ENCODE measurements at places on chromosomes 11 and 22.

GRCh38 chr22:48300877-48301276 lies 1526.8 kb downstream of the BRD1 start:
- no peak for DNase-seq

- DNase-seq, result no peak
Measured at GRCh38 chr11:132062541-132062940, 692.1 kb downstream of the NTM start.

GRCh38 chr11:65362320-65362931 lies 7.9 kb downstream of the TIGD3 start:
- DNase-seq, result no peak

GRCh38 chr11:88522624-88523385 lies 185.3 kb upstream of the CTSC start:
- DNase-seq, result no peak

- DNase-seq, result peak; percentile 95
Measured at GRCh38 chr11:12800032-12800671, 125.9 kb downstream of the TEAD1 start.

DNA sequence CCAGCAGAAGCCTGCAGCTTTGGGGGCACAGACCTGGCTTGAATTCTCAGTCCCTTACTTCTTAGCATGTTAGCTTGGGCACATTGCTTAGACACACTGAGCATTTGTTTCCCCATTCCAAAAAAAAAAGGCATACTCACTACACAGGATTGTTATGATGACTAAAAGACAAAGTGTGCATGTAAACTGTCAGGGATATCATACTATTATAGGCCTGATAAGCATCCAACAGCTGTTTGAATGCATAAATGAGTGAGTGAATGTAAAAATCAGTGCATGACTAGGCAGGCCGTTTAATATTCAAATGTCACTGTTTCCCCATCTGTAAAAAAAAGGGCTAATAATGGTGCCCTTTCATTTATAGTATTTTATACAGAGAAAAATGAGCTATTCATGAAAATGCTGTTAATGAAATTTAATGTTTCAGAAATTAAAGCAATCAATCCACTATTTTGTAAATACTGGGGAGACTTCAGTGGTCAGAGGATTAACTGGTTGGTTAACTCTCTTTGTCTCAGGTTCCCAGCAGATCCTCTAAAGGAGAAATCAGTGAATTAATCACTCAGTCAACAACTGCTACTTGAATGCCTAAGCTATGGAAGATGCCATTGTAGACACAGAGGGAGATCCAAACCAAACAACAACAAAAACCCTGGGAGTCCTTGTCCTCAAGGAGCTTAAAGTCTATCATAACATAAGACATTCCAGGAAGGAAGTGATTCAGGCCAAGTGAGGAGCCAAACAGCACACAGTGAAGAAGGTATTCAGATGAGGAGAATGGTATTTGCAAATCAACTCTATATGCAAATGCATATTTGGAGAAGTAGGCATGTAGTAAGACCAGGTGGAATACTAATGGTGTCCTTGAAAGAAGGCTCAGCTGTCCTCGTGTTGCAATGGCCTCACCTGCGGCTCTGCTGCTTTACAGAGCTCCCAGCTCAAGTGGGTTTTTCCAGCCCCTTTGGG lies 26.8 kb downstream of the BARX2 start:
- no peak for DNase-seq

Measured in M059J (cell line).